ENCODE measurements at places on chromosomes 7 and 10.

GRCh38 chr10:11353006-11353896 is 258.2 kb downstream of the USP6NL start:
- no peaks in the 10 kb centered on the region for H3K36me3 ChIP-seq
- DNase-seq: no peak
- no peak overlapping the region for H3K4me3 ChIP-seq
- no peak overlapping the region for H3K27ac ChIP-seq
- H3K4me1 ChIP-seq: peaks cover 6% of the 10 kb centered on the region

DNA sequence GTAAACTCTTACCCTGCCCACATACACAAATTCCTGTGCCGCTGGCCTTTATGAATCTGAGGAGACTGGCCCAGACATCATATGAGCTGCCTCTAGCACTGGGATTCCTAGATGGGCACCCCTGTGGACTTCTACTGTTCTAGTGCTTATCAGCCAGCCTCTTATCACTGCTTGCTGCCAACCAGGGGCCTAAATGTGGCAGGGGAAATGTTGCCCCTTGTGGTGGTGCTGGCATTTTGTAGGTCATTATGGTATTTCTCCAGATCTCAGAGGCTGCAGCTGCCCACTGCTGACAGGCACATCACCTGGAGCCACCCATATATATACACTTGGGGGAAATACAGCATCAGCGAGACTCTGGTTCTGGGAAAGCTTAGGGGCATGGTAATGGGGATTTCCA is 5.4 kb downstream of the SFR1 start:
- DNase-seq: no peak
- no peak overlapping the region for H3K27ac ChIP-seq
- peaks cover 10% of the 10 kb centered on the region for H3K36me3 ChIP-seq

GRCh38 chr10:28089467-28089866 is 90.6 kb upstream of the ODAD2 start:
- H3K4me3 ChIP-seq: no peak overlapping the region
- DNase-seq: no peak
- H3K36me3 ChIP-seq: peaks cover 41% of the 10 kb centered on the region

- DNase-seq: no peak
- no peaks in the 10 kb centered on the region for H3K36me3 ChIP-seq
- no peak overlapping the region for H3K27ac ChIP-seq
These were observed 88.8 kb upstream of the ITGB1 start for GRCh38 chr10:33046792-33047191.

- peaks cover 4% of the 10 kb centered on the region for H3K36me3 ChIP-seq
- no peaks in the 10 kb centered on the region for H3K27me3 ChIP-seq
- DNase-seq: no peak
- H3K4me3 ChIP-seq: no peak overlapping the region
- H3K4me1 ChIP-seq: no peaks in the 10 kb centered on the region
These were observed 37.5 kb upstream of the PIK3CG start for GRCh38 chr7:106827626-106828025.

Data from activated naive CD8-positive, alpha-beta T cell treated with anti-CD3 and anti-CD28 coated beads, Interleukin-2, amount 10 ng/mL, durations not matched to agents 7 days and 5 days (primary cell).